ENCODE measurements at places on chromosomes 2 and 18.

DNA sequence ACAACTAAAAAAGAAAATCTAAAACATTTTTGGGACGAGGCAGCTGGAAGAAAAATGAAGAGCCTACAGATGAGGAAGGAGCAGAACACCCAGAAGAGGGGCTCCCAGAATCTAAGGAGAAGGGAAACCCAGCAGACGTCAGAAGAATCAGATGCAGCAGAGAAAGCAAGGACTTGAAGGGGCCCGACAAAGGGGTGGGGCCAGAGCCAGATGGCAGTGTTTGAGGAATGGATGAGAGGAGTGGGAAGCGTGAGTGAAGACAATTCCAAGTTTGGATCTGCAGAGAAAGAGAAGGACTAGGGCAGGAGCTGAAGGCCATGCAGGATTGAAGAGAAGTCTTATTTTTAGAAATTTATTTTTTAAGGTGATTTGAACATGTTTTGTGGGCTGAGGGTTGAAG, 19.3 kb downstream of the PTMA start:
- DNase-seq = no peak

- DNase-seq = no peak
These were observed 357.8 kb upstream of the CDH20 start for GRCh38 chr18:60975420-60975819.

DNA sequence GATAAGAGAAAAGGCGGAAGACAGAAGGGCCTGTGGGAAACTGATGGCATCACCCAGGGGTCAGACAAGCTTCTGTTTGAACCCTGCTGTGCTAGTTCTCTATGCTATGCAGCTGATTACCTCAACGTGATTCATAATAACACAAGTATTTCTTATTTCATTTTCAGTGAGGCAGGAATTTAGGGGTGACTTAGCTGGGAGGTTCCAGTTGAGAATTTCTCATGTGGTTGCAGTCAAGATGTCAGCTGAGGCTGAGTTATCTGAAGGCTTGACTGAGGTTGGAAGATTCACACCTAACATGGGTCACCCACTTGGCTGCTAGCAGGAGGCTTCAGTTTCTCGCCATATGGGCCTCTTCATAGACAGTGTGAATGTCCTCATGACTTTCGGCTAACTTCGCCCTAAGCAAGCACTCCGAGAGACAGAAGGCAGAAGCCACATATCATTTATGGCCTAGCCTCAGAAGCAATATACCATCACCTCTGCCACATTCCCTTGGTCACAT, 34.0 kb upstream of the TMEM131 start:
- no peak for DNase-seq

DNA sequence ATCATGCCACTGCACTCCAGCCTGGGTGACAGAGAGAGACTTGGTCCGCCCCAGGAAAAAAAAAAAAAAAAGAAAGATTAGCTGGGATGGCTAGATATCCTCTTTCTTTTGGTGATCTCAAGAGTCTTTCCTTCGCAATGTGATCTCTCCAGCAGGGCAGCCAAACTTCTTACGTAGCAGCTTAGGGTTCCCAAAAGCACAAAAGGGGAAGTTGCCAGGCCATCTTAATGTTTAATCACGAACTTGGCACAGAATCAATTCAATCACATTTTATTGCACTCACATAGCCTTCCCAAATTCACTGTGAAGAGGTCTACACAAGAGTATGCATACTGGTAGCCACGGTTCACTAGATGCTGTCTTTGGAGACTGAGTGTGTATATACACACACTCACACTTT, 53.1 kb downstream of the VIL1 start:
- no peak for DNase-seq

Measured in activated CD4-positive, alpha-beta T cell treated with anti-CD3 and anti-CD28 coated beads, Interleukin-2, amount 50 U/mL, for 4 hours (primary cell).